IPS DF 6.9 (cell line): ENCODE measurements at places on chromosomes 6 and 20.

DNA sequence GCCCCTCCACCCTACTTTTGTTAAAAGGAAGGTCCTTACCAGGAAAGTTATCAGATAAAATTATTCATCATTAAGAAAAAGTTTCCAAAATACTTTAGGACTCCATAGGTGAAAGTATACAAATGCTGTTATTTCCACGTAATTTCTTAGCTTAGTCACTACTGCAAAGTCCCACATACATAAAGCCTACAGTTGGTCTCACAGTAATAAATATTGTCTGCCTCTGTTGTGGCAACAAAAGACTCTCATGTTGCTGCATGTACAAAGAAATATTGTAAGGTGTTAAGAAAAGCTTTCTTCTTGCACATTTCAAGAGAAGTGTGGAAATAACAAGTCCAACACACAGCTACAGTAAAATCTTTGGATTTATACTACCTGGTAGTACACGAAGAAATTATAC, 102.4 kb upstream of the DST start:
- H3K4me1 ChIP-seq, result peaks cover 2% of the 10 kb centered on the region; the same call in 1 of the 2 replicates
- no peaks in the 10 kb centered on the region for H3K27me3 ChIP-seq
- no peak overlapping the region for H3K27ac ChIP-seq
- no peak overlapping the region for H3K4me3 ChIP-seq
- H3K36me3 ChIP-seq, result no peaks in the 10 kb centered on the region
- no peak for DNase-seq

- H3K4me3 ChIP-seq, result no peak overlapping the region
- no peak for DNase-seq
- H3K4me1 ChIP-seq, result no peaks in the 10 kb centered on the region
- H3K36me3 ChIP-seq, result no peaks in the 10 kb centered on the region
- no peaks in the 10 kb centered on the region for H3K27me3 ChIP-seq
- no peak overlapping the region for H3K27ac ChIP-seq
Measured at GRCh38 chr6:102501615-102502014, 1108.1 kb downstream of the GRIK2 start.

DNA sequence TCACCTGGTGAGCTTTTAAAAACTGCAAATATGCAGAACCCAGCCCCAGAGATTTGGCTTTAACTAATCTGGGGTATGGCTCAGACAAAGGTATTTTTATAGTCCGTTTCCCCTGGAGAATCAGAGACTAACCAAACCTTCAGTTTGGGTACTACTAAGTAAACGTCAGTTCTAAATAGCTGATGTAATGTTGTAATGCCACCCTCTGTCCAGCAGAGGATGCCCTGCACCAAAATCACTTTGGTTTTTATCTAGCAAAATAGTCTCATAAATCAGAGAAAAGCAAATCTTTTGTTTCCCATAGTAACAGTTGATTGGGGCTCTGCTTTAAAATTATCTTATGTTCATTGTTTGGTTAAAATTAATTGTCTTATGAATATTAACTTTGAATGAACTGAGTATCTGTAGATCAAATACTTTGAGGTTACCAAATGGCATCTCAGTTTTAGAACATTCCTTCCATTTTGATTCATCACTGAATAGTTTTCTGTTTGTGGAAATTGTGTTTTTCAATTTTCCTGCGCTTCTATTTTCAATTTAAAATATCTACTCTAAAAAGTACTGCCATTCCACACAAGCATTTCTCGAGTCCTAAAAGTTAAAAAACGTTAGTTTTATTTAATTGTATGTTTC, 278.3 kb upstream of the PLCB4 start:
- no peak overlapping the region for H3K27ac ChIP-seq
- H3K36me3 ChIP-seq, result no peaks in the 10 kb centered on the region
- no peaks in the 10 kb centered on the region for H3K4me1 ChIP-seq
- DNase-seq, result no peak

- H3K4me1 ChIP-seq, result no peaks in the 10 kb centered on the region
- H3K27me3 ChIP-seq, result no peaks in the 10 kb centered on the region
- H3K27ac ChIP-seq, result no peak overlapping the region
- DNase-seq, result no peak
Measured at GRCh38 chr20:20547221-20547875, 165.1 kb downstream of the RALGAPA2 start.
